ENCODE measurements at places on chromosomes 1 and 21.

DNA sequence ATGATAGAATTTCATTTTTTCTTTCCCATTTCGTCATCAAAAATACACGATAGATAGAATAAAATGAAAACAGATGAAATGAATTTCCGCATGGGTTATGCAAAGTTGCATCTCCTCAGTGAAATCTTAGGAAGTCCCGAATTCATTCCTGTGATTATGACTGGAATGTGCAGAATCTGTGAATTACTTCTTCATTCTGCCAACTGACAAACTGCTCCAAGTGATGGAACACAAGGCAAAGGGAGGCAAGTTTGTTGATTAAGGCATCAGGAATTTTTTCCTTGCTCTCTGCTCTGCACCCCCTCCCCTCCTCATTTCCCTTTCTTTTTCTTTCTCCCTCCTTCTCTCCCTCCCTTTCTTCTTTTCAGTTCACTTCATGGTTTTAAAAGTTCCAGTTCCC, 37.0 kb upstream of the ADGRL4 start:
- no peak for DNase-seq

DNA sequence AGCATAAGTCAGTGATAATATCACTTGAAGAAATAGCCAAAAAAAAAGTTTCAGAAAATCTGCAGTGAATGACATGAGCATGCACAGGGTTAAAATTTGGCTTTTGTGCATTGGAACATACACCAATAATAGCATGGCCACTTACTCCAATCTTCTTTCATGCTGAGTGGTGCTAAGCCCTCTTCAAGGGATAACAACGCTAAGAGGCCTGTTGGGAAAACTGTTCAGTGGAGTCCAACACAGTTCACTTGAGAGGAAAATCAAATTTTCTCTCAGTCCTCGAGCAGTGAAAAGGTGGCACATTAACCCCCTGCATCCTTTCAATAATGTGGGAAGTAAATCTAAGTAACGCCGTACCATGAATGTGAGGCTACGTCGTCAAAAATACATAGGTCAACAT, 264.7 kb downstream of the SPATA17 start:
- DNase-seq, result no peak

- DNase-seq, result peak; percentile 21
Observed at GRCh38 chr1:101781201-101781831, 215.4 kb downstream of the OLFM3 start.

- no peak for DNase-seq
Observed at GRCh38 chr1:10973956-10974881, 38.2 kb upstream of the TARDBP start.

GRCh38 chr1:55234016-55234415, 18.9 kb upstream of the USP24 start:
- DNase-seq, result no peak

DNA sequence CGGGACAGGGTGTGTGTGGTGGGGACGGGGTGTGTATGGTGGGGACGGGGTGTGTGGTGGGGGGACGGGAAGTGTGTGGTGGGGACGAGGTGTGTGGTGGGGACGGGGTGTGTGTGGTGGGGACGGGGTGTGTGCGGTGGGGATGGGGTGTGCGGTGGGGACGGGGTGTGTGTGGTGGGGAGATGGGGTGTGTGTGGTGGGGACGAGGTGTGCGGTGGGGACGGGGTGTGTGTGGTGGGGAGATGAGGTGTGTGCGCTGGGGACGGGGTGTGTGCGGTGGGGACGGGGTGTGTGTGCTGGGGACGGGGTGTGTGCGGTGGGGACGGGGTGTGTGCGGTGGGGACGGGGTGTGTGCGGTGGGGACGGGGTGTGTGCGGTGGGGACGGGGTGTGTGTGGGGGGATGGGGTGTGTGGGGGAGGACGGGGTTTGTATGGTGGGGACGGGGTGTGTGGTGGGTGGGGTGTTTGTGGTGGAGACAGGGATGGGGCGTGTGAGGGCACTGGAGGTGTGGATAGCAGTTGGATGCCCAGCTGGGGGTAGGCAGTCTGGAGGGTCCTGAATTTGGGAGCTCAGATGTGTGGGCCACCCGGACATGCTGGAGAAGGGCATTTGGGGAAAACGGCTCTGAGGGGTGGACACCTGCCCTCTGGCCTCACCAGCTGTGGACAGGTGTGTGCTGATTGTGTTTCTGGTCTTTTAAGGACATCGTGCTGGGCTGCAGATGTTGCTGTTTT, 16.9 kb downstream of the IBA57 start:
- DNase-seq, result no peak

GRCh38 chr1:35568975-35569395, 4.1 kb upstream of the TFAP2E start:
- no peak for DNase-seq
